Motor neuron (in vitro differentiated cells): ENCODE measurements at places on chromosomes 5 and 9.

DNA sequence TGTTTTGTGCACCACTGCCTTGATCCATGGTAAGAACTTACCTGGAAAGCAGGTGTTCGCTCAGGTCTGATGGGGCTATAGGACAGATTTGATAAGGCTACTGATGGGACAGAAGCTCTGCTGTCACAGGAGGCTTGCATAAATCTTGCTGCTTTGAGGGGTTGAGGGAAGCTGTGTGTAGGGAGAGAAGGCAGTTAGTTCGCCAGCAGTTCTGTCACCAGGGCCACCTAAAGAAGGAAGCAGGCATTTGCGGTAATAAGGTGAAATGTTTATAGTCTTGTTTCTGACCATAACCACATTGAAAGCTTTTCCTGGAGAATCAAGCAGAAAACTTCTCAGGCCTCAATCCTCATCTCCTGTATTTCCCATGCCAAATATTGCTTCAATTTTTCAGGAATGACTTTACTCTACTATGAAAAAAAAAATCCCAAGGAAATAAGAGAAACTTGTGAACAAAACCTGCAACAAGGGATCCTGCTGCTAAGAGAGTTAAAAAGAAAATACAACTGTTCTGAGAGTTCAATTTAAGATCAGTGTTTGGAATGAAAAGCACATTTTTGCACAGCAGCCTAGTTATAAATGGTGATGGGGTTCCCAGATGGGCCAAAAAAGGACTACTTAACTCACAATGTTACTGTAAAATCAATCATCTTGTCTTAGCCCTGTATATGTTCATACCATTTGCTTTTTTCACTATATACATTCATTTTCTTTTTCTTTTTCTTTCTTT, 122.0 kb upstream of the RANBP3L start:
- no peak for ATAC-seq

DNA sequence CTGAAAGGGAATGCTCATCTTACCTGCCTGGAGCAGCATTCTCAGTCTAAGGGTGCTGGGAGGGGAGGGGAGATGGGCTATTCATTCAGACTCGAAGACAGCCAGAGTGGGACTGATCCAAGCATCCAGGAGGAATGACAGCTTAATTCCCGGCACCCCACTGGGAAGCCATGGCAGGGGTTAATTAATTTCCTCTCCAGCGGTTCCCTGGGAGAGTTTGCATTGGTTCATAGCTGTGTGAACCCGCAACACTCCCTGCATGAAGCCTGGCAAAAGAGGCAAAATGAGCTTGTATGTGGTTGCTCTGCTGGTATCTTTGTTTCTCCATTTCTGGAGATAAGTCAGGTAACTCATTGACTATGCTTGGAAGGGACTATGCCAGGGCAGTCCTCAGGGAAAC, 401.0 kb upstream of the SLC24A2 start:
- no peak for ATAC-seq

- ATAC-seq: no peak
These were observed 407.1 kb upstream of the PAPPA start for GRCh38 chr9:115746496-115746895.

- no peak for ATAC-seq
These were observed 555.6 kb downstream of the PRR16 start for GRCh38 chr5:121019734-121020133.

GRCh38 chr5:91367344-91367743, 15.8 kb downstream of the ARRDC3 start:
- ATAC-seq: no peak

DNA sequence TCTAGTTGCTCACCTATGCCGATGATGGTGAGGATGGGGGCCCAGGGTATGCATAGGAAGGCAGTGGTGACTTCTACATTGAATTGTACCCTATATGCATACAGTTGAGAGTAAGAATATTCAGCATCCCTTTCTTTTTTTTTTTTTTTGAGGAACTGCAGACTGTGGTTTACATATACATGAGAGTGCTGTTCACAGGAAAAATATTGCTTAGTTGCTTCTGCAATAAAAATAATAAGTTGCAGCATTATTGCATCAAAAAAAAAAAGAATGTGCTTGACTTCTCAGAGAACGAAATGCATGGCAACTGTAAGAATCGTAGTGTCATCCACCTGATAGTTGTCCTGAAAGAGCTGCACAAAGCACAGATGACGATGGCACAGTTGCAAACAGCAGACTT, 52.8 kb downstream of the PTCD2 start:
- ATAC-seq: no peak

GRCh38 chr5:170408226-170408625, 19.1 kb upstream of the KCNMB1 start:
- ATAC-seq: peak; percentile 87

- no peak for ATAC-seq
These were observed 16.9 kb downstream of the SEMA6A start for GRCh38 chr5:116557669-116558271.

DNA sequence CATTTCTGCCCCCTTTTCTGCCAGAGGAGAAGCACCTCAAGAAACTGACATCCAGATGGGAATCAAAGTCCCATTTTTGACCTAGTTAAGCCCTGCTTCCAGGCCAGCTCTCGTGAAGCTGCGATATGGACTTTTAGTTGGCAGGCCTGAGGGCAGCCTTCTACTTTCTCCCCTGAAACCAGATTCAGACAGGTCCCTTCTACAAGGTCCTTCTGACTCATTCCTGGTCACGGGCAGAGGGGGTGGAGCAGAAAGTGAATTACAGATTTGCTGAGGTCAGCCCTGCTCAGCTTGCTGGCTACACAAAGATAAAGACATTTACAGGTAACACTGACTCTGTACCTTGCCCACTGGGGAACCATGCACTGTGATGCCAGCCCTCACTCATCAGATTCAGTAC, 52.8 kb upstream of the TUT7 start:
- peak; percentile 61 for ATAC-seq

- no peak for ATAC-seq
These were observed 12.9 kb upstream of the RHOBTB3 start for GRCh38 chr5:95718203-95718602.
